ENCODE measurements at places on chromosomes 4 and X. TPM values are rescaled to one million over a fixed set of nuclear protein-coding genes. Genes with fewer than 3 reads are reported as not detected.

Gene TCP11X2
- total RNA-seq: not detected

Gene RNF175
- total RNA-seq: not detected

Gene F8A2
- not detected for total RNA-seq

Gene DNAAF6
- total RNA-seq: not detected

Gene DYNLT3
- total RNA-seq: 47.8 TPM

All from smooth muscle cell of bladder (primary cell).